NCI-H526 treated with DMSO at 0.1 percent for 48 hours (cell line): ENCODE measurements at places on chromosomes 2 and 18.
A peak's percentile ranks its signal among the peaks of the same experiment; 100 is the strongest.

- no peak for DNase-seq
Measured at GRCh38 chr2:121699421-121700333, 37.0 kb downstream of the NIFK start.

DNA sequence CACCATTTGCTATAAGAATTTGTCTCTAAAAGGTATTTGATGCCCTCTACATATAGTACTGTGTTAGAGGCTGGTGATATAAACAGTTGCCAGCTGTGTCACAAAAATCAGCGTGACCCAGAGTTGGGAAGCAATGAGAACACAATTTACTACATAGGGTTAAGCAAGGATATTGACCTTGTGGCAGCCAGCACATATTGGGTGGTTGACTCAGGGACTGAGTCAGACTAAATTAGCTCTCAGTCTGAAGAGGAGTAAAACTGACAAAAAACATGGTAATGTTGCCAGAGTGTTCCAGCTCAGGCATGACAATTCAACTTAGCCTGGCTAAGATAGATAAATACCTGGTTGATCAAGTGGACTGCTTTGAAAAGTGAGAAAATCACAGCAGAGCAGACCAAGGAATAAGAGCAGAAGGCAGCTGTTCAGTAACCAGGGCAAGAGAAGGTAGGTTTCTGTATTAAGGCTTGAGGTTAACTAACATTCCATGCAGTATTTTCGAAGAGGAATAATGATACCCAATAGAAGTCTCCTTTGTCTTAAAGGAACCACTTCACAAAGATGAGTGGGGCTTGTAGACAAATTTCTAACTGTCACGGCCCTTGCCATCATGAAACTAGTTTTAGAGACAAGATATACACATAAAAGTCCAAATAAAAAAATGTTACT is 108.2 kb upstream of the ERBB4 start:
- no peak for DNase-seq

DNA sequence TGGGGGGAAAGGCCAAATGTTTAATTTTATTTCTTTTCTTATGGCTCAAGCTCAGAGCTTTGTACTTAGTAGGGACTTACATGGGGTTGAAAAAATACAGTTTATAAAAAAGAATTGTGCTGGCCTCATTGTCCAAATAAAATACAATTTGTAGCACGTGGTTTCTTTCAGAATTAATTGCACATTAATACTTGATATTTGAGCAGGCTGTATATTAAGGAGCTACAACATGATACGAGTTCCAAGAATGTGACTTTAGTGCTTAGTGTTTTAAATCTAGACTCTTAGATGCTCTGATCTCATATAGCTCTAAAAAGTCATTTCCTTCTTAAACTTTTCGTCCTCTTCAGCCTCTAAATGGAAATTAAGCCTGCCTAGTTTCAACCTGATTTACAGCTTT is 46.4 kb upstream of the RASGRP3 start:
- no peak for DNase-seq

- DNase-seq = no peak
Measured at GRCh38 chr2:170155022-170155722, 22.8 kb upstream of the MYO3B start.

DNA sequence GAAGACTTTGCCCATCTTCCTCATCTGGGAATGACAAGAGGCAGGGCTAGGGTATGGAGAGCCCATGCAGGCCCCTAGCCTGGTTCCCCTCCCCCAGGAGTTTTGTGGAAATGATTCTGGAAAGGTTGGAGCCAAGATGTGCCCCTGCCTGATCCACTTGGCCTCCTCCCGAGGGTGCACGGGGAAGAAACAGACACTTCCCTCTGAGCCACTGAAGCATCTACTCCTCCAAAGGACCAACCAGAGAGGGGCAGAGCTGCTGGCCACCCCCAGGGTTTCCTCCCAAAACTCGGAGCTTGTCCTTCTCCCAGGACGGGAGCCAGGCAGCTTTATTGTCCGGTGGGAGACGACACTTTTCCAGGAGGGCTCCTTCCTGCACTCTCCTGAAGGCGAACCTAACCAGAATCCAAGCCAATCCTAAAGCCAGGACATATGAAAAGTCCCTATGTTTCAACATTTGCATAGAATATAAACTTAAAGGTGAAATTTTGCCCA is 149.2 kb upstream of the COPS8 start:
- DNase-seq = no peak

- DNase-seq = no peak
Measured at GRCh38 chr18:12417687-12418086, 10.0 kb downstream of the PRELID3A start.

DNA sequence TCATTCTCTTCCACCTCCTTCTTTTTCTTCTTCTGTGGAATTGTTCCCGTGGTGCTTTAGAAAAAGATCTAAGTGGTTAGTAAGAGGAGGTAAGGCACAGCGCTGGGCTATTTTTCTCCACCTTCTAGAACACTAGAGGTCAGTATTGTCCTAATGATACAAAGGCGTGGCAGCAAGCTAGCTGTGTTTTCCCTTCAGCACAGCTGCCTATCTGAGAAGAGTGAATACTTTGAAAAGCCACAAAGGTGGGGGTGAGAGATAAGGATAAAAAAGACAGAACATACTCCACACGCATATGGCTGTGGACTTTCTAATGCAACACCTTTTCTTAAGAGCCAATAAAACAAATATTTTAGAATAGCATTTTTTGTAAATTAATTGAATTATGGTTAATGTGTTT is 2.1 kb downstream of the CNTNAP5 start:
- DNase-seq = peak; percentile 16
